NCI-H460 (cell line): ENCODE measurements at places on chromosomes 13 and 19. TPM values are rescaled to one million over a fixed set of nuclear protein-coding genes. Genes with fewer than 3 reads are reported as not detected.

Gene CNFN
- total RNA-seq: 0.69 and 1.2 TPM in 2 replicates

Gene SELENOV
- not detected in 2 replicates for total RNA-seq

Gene DACH1
- total RNA-seq: 0.02 TPM in 1 of 2 replicates, not detected in the other

Gene SLC8A2
- total RNA-seq: not detected in 2 replicates

GRCh38 chr19:8666814-8667405 is 31.7 kb downstream of the ACTL9 start:
- no peak for DNase-seq

GRCh38 chr19:29098863-29099481 is 114.0 kb downstream of the UQCRFS1 start:
- no peak for DNase-seq

- DNase-seq: no peak
Measured at GRCh38 chr13:50585674-50586413, 257.6 kb downstream of the DLEU7 start.

DNA sequence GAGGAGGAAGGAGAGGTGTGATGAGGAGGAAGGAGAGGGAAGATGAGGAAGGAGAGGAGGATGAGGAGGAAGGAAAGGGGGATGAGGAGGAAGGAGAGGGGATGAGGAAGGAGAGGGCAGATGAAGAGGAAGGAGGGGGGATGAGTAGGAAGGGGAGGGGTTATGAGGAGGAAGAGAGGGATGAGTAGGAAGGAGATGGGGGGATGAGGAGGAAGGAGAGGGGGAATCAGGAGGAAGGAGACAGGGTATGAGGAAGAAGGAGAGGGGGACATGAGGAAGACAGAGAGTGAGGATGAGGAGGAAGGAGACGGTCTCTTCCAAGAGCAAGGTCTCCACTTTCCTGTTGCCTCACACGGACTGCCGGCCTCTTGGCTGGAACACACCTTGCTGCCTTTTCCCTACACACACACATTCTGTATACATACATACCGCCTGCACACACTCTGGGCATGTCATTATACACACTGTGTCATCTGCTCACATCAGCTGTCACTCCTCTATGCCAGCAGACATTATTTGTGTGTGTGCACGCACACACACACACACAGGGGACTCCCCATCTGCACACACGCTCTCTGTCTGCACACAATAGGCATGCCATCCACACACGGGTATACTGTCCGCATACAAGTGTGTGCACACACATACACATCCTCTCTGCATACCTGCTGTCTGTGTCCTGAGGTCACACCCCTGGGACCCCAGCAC is 11.1 kb upstream of the VSTM2B start:
- DNase-seq: no peak

DNA sequence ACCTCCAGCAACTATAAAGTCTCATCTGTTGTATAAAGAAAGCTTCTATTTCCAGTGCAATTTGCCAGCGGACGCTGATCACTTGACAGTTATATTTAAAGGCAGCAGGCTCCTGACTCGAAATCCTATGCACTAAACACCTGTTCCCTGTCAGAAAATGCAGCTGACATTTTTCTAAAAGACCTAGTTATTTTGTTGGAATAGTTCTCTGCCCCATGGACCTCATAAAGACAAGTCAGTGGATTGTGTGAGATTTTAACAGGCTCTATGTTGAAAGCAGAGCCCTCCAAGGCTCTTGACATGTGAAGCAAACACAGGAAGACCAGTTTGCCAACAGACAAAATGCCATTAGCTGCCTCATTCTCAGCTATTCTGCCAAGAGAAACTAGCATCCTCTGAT is 304.7 kb upstream of the KLF12 start:
- no peak for DNase-seq

DNA sequence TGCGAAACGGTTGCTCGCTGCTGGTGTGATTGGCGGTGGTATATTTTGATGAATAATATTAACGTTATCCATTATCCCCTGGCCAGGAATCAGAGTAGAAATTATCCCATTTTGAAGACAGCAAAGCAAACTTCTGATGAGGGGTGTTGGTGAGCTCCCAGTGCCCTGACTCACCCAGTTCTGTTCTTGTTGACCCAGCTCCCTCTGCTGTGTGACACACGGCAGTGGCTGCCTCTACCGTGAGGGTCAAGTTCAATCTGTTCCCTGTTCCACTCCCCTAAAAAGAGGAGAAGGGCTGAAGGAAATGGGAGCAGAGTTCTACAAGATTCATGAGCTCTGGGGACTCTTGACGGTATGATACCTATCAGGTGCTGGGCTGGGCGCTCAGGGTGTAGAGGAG is 2.0 kb downstream of the CAMSAP3 start:
- no peak for DNase-seq

DNA sequence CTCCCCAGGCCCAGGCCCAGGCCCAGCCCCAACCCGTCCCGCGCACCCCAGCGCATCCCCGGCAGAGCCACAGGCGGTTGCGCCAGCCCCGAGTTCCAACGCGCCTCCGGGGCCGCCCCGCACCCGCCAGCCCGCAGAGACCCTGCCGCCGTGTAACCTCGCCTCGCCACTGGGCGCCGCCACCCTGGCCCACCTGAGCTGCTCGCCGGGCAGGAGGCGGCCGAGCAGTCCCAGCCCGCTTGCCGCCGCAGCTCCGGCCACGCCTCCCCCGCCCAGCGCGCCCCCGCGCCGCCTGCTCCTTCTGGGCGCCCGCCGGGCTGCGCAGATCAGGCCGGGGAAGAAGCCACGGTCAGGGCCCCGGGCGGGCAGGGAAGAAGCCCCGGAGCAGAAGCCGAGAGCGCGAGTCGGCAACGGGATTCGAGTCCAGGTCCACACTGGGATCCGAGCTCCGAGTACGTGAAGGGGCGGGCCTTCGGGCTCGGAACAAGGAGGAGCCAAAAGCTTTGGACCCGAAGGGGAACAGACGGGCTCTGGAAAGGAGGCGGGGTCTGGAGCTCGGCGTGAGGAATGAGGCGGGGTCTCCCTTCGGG is at the start of gene MBOAT7:
TSS of gene MBOAT7 (minus strand) at position 436 of the 590 bp plus-strand sequence. CDS start 1,072 bp downstream, outside the sequence.
- DNase-seq: no peak

- no peak for DNase-seq
Measured at GRCh38 chr13:25904830-25905229, 147.0 kb downstream of the SHISA2 start.

GRCh38 chr13:41456768-41457588 is at the start of gene RGCC:
Gene RGCC (plus strand): TSS chr13:41457550. CDS start chr13:41457708, 158 bp downstream.
- peak; percentile 37 for DNase-seq

GRCh38 chr13:51343475-51343874 is 4.0 kb downstream of the SERPINE3 start:
- DNase-seq: no peak

DNA sequence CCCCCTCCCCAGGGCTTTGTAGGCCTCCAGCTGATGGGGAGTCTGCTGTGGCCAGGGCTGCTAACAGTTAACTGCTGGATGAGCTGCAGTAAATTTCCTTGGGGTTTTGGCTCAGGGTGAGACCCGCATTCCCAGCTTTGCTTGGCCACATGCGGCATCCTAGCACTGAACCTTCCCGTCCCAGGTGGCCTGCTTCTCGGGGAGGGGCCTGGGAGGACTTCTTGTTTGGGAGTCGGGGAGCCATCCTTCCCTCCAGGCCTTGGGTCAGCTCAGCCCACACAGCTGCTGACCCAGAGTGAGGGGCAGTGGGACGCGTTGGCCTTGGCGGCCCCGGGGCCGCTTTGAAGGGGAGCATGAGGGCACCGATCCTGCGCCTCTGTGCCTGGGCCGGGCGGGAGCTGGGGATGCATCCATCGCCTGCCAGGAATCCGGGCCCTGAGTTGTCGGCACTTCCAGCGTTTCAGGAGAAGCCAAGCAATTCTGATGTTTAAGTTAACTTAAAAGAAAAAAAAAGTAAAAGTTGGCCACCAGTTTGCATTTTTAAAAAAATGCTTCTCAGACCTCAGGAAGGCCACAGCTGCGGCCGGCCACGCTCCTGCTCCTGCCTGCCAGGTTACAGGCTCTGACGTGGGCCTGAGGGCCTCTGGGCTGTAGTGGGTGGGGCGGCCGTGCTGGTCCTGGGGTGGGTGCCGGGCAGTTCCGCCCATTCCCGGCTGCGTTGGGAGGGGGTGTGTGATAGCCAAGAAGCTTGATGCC is 27.7 kb downstream of the CRTC1 start:
- no peak for DNase-seq

- no peak for DNase-seq
Measured at GRCh38 chr19:46906221-46906620, 45.4 kb downstream of the ARHGAP35 start.

GRCh38 chr19:58346961-58347929 is 6.0 kb downstream of the A1BG start:
- peak; percentile 39 for DNase-seq

GRCh38 chr19:33535226-33535625 is 13.6 kb upstream of the PEPD start:
- no peak for DNase-seq

DNA sequence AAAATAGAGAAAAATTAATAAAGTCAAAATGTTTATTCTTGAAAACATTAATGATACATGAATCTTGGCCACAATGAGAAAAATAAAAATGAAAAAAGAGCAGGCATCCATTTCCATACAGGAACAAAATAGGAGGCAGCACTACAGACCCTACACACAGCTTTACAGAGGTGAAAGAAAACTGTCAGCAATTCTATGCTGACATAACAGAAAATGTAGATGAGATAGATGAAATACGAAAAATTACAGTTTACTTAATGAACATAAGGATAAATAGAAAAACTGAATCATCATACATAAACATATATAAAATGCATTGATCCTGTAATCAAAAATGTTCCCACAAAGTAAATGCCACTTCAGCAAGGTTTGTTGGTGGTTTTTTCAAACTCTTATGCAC is 5.6 kb downstream of the LILRB4 start:
- no peak for DNase-seq

DNA sequence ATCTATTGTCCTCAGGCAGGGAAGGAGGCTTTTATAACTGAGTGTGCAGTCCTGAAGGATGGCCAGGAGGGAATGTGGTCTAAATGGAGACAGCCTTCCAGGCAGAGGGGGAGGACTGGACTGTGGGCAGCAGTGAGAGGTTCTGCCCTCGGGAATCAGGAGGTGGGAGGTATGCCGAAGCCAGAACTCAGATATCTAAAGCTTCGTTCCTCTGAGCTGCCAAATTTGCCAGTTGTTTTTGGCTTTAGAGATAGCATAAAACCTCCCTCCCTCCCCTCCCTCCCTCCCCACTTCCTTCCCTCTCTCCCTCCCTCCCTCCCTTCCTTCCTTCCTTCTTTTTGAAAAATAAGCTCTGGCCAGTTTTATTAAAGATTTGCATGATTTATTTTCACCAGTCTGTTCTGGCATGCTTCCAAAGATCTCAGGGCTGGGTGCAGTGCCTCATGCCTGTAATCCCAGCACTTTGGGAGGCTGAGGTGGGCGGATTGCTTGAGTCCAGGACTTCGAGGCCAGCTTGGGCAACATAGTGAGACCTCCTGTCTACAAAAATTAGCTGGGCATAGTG is 2.4 kb downstream of the MEDAG start:
- no peak for DNase-seq

- no peak for DNase-seq
Measured at GRCh38 chr19:536881-537404, 5.4 kb downstream of the CDC34 start.
